ENCODE measurements at places on chromosomes 1 and 21.

DNA sequence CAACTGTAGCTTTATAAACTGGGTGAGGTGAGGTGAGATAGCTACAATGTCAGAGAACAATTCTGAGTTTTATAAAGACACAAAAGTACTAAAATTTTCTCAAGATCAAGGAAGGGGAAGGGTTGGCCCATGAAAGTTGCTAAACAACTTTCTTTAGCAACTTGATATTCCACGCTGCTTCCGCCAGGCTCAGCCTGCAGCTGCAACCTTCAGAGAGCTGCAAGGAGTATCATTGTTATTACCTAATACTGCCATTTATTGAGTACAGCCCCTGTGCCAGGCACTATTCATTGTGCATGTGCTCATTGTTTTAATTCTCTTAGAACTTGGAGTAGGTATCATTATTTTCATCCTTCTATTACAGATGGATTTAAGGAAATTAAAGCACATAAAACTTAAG, 34.1 kb upstream of the SUCO start:
- no peak for DNase-seq

GRCh38 chr1:183896466-183897048, 91.6 kb downstream of the RGL1 start:
- DNase-seq = no peak

DNA sequence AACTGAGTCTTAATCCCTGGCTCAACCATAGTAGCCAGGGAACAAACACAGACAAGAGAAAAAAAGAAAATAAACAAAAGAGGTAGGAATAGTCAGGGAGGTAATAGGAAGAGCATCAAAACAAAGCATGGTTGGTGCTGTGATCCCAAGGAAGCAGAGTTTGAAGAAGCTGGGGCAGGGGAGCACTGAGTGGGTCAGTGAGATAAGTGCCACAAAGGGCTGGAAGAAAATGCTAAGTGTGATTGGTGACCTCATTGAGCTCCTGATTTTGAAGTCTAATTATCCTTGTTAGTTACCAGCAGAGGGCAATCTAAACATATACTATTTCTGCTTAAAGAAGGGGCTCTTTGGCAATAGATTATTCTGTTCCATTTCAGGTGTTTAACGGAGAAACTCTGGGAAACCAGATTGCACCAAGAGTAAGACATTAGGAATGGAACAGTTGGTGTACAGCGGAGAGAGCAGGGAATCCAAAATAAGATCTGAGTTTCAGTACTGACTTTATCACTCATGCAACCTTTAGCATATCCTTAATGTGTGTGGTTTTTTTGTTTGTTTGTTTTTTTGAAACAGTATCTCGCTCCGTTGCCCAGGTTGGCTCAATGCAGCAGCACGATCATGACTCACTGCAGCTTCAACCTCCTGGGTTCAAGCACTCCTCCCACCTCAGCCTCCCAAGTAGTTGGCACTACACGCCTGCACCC, 30.7 kb upstream of the KIAA1614 start:
- DNase-seq = peak; percentile 28

GRCh38 chr1:24822887-24823286, 77.6 kb downstream of the CLIC4 start:
- DNase-seq = no peak

DNA sequence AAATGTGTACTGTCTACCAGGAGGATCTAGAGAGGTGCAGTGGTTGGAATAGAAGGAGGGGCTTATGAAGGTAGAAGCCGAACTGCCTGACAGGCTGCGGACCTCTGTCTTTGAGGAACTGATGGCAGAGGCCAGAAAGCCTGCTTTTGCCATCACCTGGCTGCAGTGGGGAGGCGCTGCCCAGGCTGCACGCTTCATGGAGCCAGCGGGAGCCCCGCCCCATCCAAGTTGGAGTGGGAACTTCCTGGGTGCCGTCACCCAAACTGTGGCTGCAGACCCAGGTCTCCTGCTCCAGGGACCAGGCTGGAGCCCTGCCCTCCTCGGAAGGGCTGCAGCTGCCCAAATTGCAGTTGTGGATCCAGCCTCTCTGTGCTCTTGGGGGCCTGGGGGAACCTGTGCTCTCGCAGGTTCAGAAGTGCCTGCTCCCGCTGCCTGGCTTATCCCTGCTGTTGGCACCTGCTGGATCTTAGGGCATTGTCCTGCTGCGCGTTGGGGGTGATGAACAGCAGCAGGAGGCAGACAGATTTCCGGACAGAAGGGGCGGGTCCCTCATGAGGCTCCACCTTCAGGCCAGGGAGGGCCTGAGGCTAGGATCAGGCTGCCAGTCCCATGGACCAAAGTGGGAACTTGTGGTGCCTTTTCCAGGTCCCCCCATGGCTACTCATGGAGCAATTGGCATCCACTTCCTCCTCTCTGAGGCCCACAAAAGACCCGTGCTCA, 118.0 kb upstream of the PLPPR4 start:
- DNase-seq = no peak

DNA sequence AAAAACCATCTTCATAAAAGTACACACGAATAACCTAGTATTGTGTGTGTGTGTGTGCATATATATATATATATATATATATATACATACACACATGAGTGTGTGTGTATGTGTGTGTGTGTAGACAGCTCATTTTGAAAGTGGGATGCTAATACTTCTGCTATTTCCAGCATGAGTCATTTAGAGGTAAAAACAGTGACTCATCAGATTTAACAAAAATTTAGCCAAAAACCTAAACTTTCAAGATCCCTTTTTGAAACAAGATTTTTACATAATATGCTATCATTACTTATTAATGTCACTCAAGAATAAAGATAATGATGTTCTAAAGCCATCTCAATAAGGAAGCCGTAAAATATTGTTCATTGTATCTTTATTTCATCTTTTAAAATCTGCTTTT, 35.6 kb upstream of the ADGRL4 start:
- DNase-seq = no peak

DNA sequence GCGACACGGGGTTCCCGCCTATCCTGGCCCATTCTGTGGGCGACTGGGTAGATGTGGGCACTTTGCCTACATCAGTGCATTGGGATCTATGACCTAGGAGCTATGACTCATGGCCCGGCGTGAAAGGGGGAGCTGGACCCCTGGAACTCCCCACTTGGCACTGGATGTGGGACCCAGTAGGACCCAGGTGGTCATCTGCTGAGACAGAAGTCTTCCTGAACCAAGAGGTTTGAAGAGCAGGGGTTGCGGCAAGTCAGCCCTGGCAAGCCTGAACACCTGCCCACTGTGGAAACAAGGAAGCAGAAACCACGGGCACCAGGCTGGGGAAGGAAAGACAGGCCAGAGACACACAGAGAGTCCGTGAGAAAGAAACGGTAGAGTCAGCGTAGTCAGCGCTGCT, 656.7 kb downstream of the AJAP1 start:
- no peak for DNase-seq

DNA sequence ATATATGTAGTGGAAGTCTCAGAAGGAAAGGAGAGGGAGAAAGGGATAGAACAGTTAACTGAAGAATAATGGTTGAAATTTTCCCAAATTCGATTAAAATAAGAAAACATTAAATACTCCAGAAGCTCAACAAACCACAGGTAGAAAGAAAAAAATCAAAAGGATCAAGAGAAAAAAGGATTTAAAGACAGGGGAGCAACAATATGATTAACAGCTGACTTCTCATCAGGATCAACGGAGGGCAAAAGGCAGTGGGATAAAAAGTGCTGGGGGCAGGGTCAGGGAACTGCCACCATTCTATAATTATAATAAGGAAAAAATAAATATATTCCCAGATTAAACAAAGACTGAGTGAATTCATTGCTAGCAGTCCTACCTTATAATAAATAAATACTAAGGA, 55.3 kb downstream of the CDKN2C start:
- DNase-seq = no peak

- peak; percentile 77 for DNase-seq
Measured at GRCh38 chr1:6359216-6360116, 34.1 kb downstream of the ACOT7 start.

GRCh38 chr1:56868761-56869160, 14.2 kb downstream of the C8A start:
- no peak for DNase-seq

DNA sequence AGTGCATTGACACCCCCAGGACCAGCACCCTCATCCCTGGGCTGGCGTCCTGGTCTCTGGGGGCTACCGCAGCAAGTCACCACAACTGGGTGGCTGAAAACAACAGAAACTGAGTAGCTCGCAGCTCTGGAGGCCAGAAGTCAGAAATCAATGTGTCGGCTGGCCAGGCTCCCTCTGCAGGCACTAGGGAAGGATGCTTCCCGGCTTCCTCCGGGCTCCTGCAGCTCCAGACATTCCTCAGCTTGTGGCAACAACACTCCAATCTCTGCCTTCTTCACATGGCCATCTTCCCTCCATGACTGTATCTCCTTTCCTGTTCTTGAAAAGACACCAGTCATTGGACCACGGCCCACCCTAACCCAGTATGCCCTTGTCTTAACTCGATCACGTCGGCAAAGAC, 224.2 kb downstream of the NPHP4 start:
- DNase-seq = no peak

- DNase-seq = no peak
Measured at GRCh38 chr1:48018799-48019198, 21.6 kb upstream of the TRABD2B start.

- no peak for DNase-seq
Measured at GRCh38 chr1:159835356-159835755, 8.7 kb downstream of the SLAMF8 start.

GRCh38 chr1:110176299-110176956, 26.1 kb downstream of the SLC6A17 start:
- no peak for DNase-seq

DNA sequence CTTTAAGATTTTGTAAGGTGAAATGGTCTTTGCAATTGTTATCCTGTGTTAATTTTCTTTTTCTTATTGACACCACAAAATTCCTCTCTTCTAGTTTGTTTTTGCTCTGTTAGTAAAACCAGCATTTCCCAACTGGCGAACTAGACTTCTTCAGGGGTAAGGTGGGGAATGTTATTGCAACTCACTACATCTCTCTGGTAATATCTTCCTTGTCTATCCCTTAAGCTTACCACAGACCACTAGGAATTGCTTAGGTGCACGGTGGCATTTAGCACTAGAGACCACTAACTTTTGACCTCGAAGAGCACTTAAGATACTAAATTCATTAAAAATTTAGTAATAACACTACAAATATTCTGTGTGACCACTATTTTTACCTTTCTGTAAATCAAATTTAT, 4.2 kb upstream of the COA6 start:
- DNase-seq = no peak

- DNase-seq = no peak
Measured at GRCh38 chr1:230276401-230276800, 149.7 kb downstream of the PGBD5 start.

DNA sequence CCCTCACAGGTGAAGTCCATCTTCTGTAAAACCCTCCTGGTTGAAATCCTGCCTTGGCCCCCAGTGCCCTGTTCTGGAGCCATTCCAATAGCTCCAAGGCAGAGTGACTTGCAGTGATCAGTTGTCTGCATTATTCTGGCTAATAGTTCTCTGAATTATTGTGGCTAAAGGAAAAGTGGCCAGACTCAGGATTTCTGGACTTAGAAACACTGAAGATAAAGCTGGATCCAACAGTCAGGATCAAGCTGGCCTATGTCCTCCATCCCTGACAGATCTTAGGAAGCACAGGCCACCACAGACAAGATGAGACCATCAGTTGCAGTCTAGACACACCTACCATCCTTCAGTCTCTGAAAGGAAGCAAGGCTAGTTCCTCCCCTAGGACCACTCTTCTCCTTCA, 801 bp upstream of the C2CD4D start:
- DNase-seq = no peak

DNA sequence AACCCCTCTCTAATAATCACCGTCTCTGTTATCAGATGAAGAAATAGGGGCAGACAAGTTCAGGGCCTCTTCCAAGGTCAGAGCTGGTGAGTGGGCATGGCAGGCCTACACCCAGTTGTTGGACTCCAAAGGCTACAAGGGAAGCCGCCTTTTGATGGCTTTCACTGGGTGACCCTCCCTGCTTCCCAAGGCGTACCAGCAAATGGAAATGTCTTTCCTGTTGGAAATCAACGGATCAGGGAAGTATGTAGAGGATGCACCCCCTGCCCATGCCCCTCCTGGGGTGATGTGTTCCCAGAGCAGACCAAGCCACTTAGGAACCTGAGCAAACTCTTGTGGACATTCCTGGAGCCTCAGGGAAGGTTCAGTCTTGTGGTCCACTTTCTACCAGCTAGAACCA, 47.4 kb downstream of the LGR6 start:
- no peak for DNase-seq

GRCh38 chr1:2098301-2098698, 48.1 kb downstream of the PRKCZ start:
- DNase-seq = no peak

- no peak for DNase-seq
Measured at GRCh38 chr21:27292229-27292628, 325.3 kb upstream of the ADAMTS5 start.

DNA sequence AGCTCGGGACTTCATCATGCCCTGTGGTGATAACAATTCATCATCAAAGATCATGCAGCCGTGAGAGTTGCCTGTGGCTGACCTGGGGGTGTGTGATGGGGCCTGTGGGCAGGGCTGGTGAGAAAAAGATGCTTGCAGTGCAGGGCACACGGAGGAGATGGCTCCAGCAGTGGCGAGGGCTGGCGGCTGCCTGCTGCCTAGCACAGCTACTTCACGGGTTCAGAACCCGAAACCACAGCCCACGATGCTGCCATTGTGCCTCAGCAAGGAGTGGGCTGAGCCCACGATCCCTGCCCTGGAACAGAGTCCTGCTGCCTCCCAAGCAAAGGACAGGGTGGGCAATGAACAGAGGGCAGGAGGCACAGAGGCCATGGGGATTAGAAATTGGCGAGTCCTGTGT, 631 bp upstream of the KRTAP10-9 start:
- peak; percentile 66 for DNase-seq

DNA sequence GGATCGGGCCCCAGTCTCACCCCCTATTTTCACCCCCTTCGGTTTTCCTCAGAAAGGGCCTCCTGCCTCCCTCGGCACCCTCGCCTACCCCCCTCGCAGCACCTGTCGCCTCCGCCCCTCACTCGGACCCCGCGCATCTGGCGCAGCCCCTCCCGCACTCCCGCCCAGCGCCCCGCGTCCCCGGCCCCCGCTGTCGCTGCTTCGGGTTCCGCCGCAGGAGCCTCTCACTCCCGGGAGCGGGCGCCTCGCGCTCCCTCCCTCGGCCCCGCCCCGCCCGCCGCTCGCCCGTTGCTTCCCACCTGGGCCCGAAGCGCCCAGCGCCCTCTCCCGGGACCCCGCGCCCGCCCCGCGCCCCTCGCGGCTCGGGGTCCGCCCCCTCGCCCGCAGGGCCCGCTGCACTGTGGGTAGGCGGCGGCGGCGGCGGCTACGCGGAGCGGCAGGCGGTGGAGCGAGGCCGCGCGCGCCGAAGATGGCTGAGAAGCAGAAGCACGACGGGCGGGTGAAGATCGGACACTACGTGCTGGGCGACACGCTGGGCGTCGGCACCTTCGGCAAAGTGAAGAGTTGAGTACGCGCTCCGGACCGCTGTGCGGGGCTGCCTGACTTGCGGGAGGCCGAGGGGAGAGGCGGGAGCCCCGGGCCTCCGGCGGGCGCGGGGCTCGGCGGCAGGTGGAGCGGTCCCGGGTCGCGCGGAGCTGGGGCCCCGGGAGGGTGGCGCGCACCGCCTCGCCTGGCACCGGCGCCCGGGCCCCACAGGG, at the start of gene PRKAA2:
PRKAA2 (plus strand) TSS at position 396 of the 758 bp plus-strand sequence; CDS start at position 470, 74 bp downstream.
- DNase-seq = no peak
